ENCODE measurements at places on chromosomes 3 and 15.
A peak's percentile ranks its signal among the peaks of the same experiment; 100 is the strongest.

- H3K36me3 ChIP-seq = peaks cover 42% of the 10 kb centered on the region
- H3K4me3 ChIP-seq = peak overlapping the region; percentile 98
- H3K4me1 ChIP-seq = peaks cover 31% of the 10 kb centered on the region
- no peak for DNase-seq
- peaks cover 20% of the 10 kb centered on the region for H3K27me3 ChIP-seq
Observed at GRCh38 chr3:23916152-23916885, 471 bp downstream of the NKIRAS1 start.

GRCh38 chr3:312160-312733, 115.7 kb downstream of the CHL1 start:
- no peak overlapping the region for H3K4me3 ChIP-seq
- no peaks in the 10 kb centered on the region for H3K27me3 ChIP-seq

DNA sequence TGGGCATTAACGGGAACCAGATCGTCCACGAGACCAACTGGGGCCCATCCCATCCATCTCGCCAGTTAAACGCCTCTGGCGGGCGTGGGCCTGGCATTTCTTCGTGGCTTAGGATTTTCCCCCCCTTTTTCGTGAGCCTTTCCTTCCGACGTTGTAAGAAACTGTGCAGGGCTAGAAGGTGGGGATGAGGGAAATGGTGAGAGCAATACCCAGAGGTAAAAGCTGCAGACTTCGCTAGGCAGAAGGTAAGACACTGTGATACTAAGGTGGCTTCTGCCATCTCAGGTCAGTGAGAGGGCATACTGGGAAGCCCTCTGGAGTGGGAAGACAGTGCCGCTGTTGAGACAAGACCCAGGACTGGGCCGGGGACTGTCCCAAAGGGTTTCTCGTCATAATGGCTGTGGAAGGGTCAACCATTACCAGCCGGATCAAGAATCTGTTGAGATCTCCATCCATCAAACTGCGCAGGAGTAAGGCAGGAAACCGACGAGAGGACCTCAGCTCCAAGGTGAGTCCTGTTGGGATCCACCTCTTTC, 666 bp downstream of the MAPKBP1 start:
- H3K4me3 ChIP-seq = peak overlapping the region; percentile 92
- H3K4me1 ChIP-seq = peaks cover 54% of the 10 kb centered on the region
- no peak for DNase-seq
- H3K27me3 ChIP-seq = no peaks in the 10 kb centered on the region

DNA sequence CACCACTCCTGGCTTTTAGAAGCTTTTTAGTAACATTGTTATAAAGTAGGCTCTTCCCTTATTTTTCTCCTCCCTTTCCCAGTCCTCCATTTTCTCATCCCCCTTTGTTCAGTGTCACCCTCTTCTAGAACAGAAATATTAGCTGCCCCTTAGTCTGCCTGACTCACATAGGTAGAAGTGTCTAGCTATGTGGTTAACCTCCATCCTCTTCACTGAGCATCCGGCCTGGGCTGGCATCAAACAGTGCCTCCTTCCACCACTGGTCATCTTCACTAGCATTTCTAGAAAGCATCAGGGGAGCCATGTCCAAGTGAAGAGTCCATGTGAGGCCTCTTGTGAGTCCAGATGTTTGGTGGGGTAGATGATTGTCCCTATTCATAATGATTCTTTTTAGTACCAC, 70.0 kb upstream of the SKOR1 start:
- H3K4me3 ChIP-seq = no peak overlapping the region
- no peak overlapping the region for H3K27ac ChIP-seq
- peaks cover 29% of the 10 kb centered on the region for H3K4me1 ChIP-seq
- peaks cover 6% of the 10 kb centered on the region for H3K36me3 ChIP-seq
- no peak for DNase-seq

- peaks cover 7% of the 10 kb centered on the region for H3K4me1 ChIP-seq
- H3K27me3 ChIP-seq = no peaks in the 10 kb centered on the region
- no peak overlapping the region for H3K27ac ChIP-seq
- peaks cover 10% of the 10 kb centered on the region for H3K36me3 ChIP-seq
- no peak for DNase-seq
- no peak overlapping the region for H3K4me3 ChIP-seq
Observed at GRCh38 chr3:132573797-132574211, 23.3 kb upstream of the ACKR4 start.

DNA sequence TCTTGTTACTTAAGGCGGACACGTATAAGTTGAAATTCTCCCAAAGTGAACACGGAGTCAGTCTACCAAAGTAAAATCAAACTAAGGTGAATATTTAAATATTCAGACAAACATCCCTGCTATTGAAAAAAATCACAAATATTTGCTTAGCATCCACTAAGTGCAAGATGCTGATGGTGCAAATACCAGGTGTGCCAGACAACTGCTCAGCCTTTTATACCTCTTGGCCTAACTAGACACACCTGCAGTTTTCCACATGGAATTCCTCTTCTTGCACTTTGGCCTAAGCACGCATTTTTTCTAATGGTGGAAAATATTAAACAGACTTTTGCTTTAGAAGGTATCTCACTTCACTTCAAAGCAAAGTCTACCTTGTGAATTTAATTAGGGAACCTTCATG, 84.1 kb upstream of the ICE2 start:
- H3K4me3 ChIP-seq = peak overlapping the region; percentile 37
- peak overlapping the region; percentile 12 for H3K27ac ChIP-seq
- peaks cover 12% of the 10 kb centered on the region for H3K36me3 ChIP-seq
- no peak for DNase-seq
- no peaks in the 10 kb centered on the region for H3K27me3 ChIP-seq

DNA sequence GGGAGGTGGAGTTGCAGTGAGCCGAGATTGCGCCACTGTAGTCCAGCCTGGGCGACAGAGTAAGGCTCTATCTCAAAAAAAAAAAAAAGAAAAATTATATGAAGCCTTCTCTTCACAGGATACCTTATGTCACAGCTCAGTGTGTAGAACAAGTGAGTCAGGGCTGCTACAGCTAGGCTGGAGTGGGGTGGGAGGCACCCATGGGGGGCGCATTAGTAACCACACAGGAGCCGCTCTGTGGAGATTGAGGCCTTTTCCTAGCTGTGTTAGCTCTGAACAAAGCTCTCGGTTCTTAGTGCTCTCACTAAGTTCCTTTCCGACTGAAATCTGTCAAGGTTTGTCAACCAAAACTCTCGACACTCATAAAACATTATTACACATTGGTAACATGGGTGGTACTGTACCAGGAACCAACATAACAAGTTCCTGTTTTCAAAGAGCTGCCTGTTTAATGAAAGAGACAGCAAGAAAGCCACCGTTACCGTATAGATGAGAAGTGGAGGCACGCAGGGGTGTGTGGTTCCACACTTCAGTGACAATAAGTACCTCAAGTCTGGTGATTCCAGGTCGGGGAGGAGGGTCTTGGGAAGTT, 4.5 kb downstream of the LRRC31 start:
- no peak for DNase-seq
- peaks cover 23% of the 10 kb centered on the region for H3K4me1 ChIP-seq
- H3K4me3 ChIP-seq = no peak overlapping the region
- peak overlapping the region; percentile 14 for H3K27ac ChIP-seq

- peaks cover 9% of the 10 kb centered on the region for H3K4me1 ChIP-seq
- H3K4me3 ChIP-seq = no peak overlapping the region
- DNase-seq = no peak
- H3K27me3 ChIP-seq = peaks cover 10% of the 10 kb centered on the region
- no peaks in the 10 kb centered on the region for H3K36me3 ChIP-seq
Observed at GRCh38 chr3:12400616-12401194, 83.6 kb upstream of the TSEN2 start.

GRCh38 chr3:72171463-72171881, 386.5 kb upstream of the PROK2 start:
- no peaks in the 10 kb centered on the region for H3K4me1 ChIP-seq
- H3K27me3 ChIP-seq = peaks cover 26% of the 10 kb centered on the region
- no peaks in the 10 kb centered on the region for H3K36me3 ChIP-seq
- no peak for DNase-seq
- H3K27ac ChIP-seq = no peak overlapping the region

DNA sequence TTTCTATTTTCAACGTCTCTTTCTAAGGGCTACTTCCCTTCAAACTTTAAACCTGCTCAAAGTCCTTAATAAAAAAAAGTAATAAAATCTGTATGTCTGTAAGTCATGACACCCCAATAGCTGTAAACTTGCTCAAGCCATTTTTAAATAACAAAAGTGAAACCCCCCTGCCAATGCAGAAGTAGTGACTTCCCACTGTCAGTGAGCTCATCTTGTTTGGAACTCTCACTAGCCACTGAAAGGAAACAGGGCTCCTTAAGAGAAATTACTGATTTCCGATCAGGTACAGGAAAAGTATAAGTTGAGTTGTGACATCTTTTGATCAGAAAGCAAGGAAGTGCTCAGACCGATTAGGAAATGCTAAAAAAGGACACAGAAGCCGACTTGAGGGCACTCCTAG, 27.6 kb upstream of the GPR171 start:
- no peaks in the 10 kb centered on the region for H3K36me3 ChIP-seq
- peak overlapping the region; percentile 73 for H3K27ac ChIP-seq
- no peak for DNase-seq
- H3K27me3 ChIP-seq = no peaks in the 10 kb centered on the region

- no peaks in the 10 kb centered on the region for H3K27me3 ChIP-seq
- H3K4me1 ChIP-seq = peaks cover 52% of the 10 kb centered on the region
- H3K36me3 ChIP-seq = peaks cover 3% of the 10 kb centered on the region
- H3K27ac ChIP-seq = no peak overlapping the region
- no peak for DNase-seq
- H3K4me3 ChIP-seq = no peak overlapping the region
Observed at GRCh38 chr3:102089904-102090720, 240.8 kb downstream of the NFKBIZ start.

GRCh38 chr3:122803977-122804376, 9.1 kb downstream of the SLC49A4 start:
- H3K36me3 ChIP-seq = peaks cover 4% of the 10 kb centered on the region
- H3K27me3 ChIP-seq = no peaks in the 10 kb centered on the region
- DNase-seq = no peak
- H3K4me3 ChIP-seq = no peak overlapping the region
- peaks cover 2% of the 10 kb centered on the region for H3K4me1 ChIP-seq
- H3K27ac ChIP-seq = no peak overlapping the region

DNA sequence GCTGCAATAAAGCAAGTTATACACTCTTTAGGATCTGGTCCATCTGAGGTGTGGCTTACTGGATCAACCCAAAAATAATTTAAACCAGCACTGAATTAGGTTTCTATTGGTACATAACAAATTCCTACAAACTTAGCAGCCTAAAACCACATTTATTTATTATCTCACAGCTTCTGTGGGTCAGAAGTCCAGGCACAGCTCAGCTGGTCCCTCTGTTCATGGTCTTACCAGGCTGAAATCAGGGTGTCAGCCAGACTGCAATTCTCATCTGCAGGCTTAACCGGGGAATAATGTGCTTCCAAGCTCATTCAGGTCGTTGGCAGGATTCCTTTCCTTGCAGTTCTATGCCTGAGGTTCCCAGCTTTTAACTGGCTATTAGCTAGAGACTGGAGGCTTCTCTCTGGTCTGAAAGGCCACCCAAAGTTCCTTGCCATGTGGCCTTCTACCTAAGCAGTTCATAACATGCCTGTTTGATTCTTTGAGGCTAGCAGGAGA, 477.4 kb upstream of the WNT5A start:
- no peak overlapping the region for H3K27ac ChIP-seq
- no peak for DNase-seq
- H3K4me1 ChIP-seq = peaks cover 3% of the 10 kb centered on the region
- no peaks in the 10 kb centered on the region for H3K27me3 ChIP-seq
- no peak overlapping the region for H3K4me3 ChIP-seq
- H3K36me3 ChIP-seq = no peaks in the 10 kb centered on the region

DNA sequence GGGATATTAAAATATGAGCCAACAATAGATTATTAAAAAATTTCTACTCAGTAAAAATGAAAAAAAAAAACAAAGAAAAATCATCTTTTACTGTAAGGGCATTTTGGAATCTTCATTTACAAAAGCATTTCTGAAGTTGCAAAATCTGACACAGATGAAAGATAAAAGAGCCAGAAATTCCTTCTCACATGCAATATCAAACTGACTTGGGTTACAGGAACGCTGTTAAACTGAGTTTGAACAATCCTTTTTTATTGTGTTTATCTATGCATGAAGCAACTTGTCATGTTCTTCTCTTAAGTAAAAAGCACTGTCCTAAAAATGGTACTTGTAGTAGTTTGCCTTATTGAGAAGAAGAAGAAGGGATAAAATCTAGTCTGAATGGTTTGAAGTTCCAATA, 468.5 kb upstream of the KCNMB2 start:
- no peaks in the 10 kb centered on the region for H3K4me1 ChIP-seq
- H3K36me3 ChIP-seq = no peaks in the 10 kb centered on the region
- H3K4me3 ChIP-seq = no peak overlapping the region
- H3K27me3 ChIP-seq = no peaks in the 10 kb centered on the region
- no peak for DNase-seq

DNA sequence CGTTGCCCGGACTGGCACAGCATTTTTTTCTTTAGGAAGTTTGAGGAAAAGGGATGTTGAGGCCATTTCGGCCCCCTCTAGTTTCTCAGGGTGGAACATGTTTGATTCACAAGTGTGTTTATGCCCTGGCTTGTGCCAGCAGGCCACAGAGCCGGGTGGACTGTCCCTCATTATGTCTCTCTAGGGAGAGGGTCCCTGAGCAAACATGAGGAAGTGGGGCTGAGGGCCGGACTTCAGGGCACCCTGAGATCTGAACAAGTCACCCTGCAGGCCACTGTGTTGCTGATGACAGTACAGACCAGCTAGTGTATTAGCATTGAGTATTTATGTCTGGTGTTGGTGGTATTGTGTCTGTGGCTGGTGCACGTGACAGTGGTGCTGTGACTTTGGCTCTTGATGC, 34.9 kb downstream of the RNU5B-1 start:
- H3K4me1 ChIP-seq = peaks cover 2% of the 10 kb centered on the region
- DNase-seq = no peak
- H3K27me3 ChIP-seq = peaks cover 5% of the 10 kb centered on the region
- H3K36me3 ChIP-seq = no peaks in the 10 kb centered on the region

DNA sequence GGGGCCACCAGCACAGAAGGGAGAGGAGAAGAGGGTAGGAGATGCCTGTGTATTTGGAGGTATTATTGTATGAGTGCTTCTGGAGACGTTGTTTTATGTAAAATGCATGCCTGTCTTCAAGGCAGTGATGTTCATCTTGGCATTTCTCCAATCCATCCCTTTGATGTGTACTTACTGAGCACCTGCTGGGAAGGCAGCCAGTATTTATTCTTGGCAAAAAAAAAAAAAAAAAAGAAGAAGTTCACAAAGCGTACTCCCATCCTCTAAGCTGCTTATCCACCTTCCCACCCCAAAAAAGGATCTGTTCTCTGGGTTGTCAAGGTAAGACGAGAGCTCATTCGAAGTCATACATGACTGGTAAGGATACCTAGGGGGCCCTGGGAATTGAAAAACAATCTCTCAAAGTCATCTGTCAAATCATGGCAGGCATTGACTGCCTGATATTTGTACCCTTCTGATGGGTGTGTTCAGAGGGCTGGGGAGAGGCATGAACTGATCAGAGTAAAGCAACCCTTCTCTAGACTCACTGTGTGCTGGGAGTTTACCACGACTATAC, 30.0 kb upstream of the SLC6A1 start:
- H3K4me3 ChIP-seq = no peak overlapping the region
- no peaks in the 10 kb centered on the region for H3K36me3 ChIP-seq
- H3K27me3 ChIP-seq = no peaks in the 10 kb centered on the region
- no peaks in the 10 kb centered on the region for H3K4me1 ChIP-seq
- no peak overlapping the region for H3K27ac ChIP-seq

All from T-helper 2 cell treated with Interferon-gamma antibody and Interleukin-4, amounts not matched to agents 5 μg/mL and 100 μg/mL, for 36 hours (primary cell).